Osteocyte (in vitro differentiated cells): ENCODE measurements at places on chromosomes 7 and 10.

- DNase-seq: no peak
Measured at GRCh38 chr7:473870-474604, 45.6 kb downstream of the PDGFA start.

DNA sequence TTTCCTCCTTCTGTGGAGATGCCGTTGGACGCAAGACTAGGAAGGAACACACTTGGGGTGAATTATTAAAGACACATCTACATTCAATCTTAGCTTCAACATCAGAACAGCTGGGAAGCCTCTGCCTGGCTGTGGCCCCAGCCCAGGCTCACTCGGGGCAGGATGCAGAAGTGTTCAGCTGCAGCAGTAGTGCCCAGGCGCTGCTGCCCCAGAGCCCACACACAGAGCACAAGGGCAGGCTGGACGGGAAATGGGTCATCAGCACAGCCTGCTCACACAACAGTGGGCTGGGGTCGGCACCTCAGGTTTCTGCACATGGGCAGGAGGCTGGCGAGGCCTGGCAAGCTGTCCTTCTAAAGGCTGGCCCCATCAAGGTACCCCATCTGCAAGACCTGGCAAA is 42.5 kb downstream of the NOD1 start:
- DNase-seq: peak; percentile 76

- DNase-seq: no peak
Measured at GRCh38 chr10:89245802-89246201, 5.8 kb downstream of the LIPA start.

- DNase-seq: no peak
Measured at GRCh38 chr7:4740796-4741195, 34.6 kb upstream of the AP5Z1 start.

GRCh38 chr10:18607503-18608378 is 43.6 kb downstream of the NSUN6 start:
- DNase-seq: no peak

GRCh38 chr7:112594397-112594796 is 113.6 kb downstream of the LSMEM1 start:
- no peak for DNase-seq

DNA sequence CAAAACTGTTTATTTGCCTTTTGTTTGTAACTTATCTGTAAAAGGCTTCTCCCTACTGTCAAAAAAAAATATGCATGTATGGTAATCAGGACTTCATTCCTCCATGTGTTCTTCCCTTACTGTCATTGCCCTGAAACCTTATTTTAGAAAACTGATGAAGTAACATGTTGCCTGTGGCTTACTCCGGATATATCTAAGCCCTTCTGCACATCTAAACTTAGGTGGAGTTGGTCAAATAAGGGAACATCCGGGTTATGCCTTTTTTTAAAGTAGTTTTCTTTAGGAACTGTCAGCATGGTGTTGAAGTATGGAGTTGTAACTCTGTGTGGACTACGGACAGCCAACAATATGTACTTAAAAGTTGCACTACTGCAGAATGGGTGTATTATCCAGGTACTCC is 6.2 kb downstream of the SAR1A start:
- no peak for DNase-seq

DNA sequence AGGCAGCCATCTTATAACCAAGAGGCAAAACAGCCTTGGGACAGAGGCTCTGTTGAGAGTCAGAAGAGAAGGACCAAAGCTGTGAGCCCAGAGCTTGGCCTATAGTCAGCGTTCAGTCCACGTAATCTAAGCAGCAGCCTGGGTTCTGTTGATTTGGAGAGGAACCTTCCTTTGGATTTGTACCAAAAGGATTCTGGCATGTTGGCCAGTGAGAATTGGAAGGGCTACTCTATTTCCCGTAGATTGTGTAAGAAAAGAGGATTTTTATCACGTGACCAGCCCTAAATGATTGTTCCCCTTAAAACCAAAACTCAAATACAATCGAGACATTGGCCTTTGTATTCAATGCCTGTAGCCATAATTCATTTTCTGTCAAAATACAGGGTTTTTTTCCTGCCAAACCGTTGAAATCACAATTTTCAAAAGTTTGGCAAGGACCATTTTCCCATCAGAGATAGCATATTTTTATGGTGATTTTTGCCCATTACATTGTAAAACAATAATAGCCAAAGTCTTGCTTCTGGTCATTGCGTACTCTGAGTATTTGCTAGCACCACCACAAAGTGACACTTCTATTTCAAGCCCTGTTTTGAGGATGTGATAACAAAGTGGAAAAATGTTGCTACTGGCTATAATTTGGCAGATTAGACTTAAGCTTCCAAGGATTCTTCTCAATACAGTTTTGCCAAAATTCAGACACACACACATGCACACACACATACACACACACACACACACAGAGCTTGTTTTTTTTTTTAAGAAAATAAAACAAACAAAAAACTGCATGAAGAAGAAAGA is 23.1 kb upstream of the BMPER start:
- DNase-seq: no peak

GRCh38 chr7:77558284-77558967 is 21.3 kb downstream of the PTPN12 start:
- no peak for DNase-seq

GRCh38 chr7:41732436-41732785 is 29.5 kb upstream of the INHBA start:
- DNase-seq: no peak

DNA sequence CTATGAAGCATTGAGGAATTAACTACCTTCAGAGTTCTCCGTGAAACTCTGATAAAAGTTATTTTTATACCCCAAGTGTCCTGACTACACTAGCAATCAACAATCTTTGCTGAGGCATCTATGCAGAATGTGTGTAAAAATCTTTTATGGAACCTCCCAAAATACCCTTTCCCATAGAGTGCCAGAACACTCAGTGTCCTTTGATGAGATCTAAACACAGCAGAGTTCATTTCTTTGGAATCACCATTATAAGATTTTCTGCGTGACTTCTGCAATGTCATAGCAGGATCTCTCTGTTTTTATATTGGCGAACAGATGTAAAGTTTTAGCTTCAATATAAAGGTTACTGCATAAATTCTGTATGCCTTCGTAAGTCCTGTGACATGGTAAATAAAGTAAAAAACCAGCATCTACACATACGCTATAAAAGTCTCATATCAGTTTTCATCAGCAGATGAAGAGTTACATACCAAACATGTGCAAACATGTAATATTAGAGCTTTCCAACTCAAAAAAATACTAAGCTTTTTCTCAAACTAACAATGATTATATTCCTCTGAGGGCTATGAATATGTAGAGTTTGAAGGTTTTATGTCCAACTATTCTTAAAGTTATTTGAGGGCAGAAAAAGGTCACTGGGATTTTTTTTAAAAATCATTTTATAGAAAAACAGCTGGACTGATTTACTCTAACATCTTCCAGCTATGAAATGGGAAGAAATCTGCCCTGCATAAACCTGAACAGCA is 67.2 kb downstream of the SKIDA1 start:
- DNase-seq: no peak

GRCh38 chr7:151080067-151080521 is 515 bp downstream of the FASTK start:
- no peak for DNase-seq

DNA sequence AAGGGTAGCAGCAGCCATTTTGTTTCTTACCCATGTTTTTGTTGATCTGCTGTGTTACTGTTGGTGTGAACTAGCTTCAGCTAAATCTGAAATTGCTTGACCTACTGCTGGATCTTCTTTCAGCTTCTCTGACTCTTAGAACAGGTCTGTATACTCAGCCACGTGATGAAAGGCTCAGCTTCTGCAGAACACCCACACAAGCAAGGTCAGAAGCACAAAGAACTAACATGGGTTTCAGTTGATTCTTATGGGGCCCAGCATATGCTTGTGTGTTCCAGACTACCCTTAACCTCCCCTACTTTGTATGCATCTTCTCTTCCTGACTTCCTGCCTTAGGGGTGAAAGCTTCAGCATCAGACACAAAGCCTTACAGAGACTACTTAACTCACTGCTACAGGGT is 186.8 kb downstream of the HGF start:
- no peak for DNase-seq

GRCh38 chr7:294440-295154 is 4.6 kb downstream of the FOXL3 start:
- no peak for DNase-seq

DNA sequence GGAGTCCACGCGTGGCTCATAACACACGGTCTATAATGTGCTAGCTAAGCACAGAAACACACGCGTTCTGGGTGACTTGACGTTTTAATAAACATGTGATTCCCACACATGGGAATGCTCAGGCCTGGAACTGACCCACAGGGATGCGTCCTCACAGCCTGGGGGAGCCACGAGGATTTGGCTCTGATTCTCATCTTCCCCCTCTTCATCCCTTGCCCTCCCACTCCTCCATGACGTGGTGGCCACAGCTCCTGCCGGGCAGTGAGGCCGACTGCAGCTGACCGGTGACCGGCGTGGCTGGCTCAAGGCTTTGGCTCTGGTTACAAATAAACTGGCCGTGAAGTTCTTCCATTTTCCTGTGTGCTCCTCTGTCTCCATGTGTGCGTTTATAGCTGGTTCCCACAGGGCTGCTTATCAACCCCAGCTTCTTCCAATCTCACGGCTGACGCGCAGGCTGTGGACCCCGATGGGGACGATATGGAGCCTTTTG is 40.9 kb upstream of the KLF6 start:
- DNase-seq: no peak

GRCh38 chr7:22979251-22979650 is 34.7 kb downstream of the HYCC1 start:
- no peak for DNase-seq

DNA sequence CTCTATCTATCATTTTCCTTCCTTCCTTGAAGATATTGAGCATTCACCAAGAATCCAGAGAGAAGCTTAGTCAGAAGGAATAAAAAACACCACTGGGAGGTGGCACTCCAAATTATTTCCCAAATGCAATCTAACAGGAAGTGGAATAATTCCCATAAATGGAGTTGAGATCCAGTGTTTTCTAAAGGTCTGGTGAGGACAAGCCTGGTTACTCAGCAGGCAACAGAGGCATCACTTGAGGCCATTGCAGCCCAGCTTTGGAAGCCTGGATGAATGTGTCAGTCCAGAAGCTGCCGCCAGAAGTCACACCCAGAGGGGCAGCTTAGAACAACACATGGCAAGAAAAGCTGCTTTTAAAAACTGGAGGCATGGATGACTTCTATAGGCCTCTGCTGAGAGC is 288.9 kb upstream of the KLF6 start:
- no peak for DNase-seq

DNA sequence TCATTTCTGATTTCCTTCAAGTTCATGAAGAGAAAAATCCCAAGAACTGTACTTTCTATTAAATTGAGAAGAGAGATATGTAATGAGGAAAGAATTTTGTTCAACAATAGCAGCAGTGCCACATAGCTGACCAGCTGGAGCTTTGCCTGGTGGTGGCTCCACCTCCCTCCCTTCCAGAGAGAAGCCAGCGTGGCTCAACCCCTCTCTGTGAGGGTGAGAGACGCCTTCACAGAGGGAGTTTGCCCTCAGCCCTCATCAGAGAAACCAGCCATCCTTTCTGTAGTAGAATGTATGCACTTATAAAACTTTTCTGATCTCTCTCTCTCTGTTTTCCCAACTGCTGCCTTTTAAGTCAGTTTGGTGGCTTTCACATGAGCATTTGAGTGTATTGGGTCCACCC is 20.5 kb upstream of the COL1A2 start:
- DNase-seq: peak; percentile 93

- DNase-seq: no peak
Measured at GRCh38 chr10:79610601-79611191, at the start of gene SFTPA1. TSS of gene SFTPA1 (plus strand) at chr10:79610939. CDS start at chr10:79611826, 887 bp downstream.

DNA sequence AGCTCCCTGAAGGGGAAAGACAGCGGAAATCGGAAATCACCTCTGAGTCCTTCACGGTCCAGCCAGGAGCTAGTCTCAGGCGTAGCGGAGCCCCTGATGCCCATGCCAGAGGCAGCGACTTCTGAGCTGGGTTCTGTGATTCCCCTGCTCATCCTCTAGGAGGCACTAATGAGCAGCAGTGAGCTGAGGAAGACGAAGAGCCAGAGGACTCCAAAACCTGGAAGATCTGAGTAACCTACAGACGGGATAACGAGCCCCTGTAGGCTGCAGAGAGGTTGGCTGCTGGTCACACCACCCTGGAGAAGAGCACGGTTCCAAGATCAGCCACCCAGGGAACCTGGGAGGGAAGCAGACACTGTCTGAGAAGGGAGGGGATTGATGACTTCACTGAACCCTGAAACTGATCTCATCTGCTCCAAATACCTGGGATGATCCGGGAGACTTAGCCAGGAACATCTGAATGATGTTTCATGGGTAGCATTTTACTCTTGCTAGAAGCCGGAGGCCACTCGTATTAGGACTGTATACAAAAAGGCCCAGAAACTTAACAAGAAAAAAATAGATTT is 304.1 kb downstream of the PAXIP1 start:
- no peak for DNase-seq

- no peak for DNase-seq
Measured at GRCh38 chr7:150945853-150946420, 32.2 kb downstream of the KCNH2 start.

GRCh38 chr7:5701085-5701914 is 80.2 kb downstream of the RNF216 start:
- no peak for DNase-seq

GRCh38 chr7:30931929-30932540 is 20.4 kb downstream of the AQP1 start:
- DNase-seq: peak; percentile 66

- DNase-seq: no peak
Measured at GRCh38 chr10:11144626-11145494, 127.2 kb downstream of the CELF2 start.

- no peak for DNase-seq
Measured at GRCh38 chr7:140738280-140738679, 41.8 kb downstream of the NDUFB2 start.

DNA sequence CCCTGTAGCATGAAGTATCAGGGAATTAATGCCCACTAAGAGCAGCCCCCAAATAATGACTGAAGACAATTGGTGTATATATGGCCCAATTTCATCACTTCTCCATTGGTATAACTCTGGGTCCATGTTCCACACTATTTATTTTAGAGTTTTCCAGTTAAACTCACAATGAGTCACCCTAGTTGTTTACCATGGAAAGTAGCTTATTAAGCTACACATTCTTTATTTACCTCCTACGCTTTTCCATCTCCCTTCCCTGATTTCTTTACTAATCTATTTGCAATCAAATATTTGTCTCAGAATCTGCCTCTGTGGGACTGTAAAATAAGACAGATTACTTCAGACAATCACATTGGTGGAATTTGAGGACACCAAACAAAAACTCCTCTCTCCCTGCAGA is 655.6 kb downstream of the SORCS1 start:
- DNase-seq: no peak

DNA sequence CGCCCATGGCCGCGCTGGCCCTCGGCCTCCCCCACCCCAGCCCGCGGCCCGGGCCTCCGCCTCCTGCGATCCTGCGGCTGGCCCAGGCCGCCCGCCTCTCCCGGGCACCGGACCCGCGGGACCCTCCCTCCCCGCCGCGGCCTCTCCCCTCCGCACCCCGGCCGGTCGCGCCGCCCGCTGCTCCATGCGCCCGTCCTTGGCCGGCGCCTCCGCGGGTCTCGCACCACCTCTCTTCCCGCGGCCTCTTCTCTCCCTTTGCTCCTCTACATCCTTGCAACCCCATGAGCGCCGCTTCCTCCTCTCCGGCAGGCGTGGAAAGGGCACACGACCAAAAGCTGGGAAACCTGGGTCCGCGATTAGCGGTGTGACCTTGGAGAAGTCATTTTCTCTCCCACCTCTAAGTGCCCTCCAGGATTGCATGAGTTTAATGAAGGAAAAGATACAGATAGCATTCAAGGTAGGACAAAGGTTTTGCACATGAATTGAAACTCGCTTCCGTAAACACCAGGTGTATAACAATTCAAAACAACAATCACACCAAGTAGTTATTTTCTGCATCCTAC is 448 bp upstream of the SRPK2 start:
- DNase-seq: peak; percentile 86

GRCh38 chr10:46288601-46289206 is 1.9 kb downstream of the ANTXRL start:
- no peak for DNase-seq
